Osteoblast (primary cell): ENCODE measurements at places on chromosomes 5 and 9.

GRCh38 chr5:112958093-112959088 lies 18.2 kb upstream of the DCP2 start:
- peak; percentile 97 for DNase-seq

DNA sequence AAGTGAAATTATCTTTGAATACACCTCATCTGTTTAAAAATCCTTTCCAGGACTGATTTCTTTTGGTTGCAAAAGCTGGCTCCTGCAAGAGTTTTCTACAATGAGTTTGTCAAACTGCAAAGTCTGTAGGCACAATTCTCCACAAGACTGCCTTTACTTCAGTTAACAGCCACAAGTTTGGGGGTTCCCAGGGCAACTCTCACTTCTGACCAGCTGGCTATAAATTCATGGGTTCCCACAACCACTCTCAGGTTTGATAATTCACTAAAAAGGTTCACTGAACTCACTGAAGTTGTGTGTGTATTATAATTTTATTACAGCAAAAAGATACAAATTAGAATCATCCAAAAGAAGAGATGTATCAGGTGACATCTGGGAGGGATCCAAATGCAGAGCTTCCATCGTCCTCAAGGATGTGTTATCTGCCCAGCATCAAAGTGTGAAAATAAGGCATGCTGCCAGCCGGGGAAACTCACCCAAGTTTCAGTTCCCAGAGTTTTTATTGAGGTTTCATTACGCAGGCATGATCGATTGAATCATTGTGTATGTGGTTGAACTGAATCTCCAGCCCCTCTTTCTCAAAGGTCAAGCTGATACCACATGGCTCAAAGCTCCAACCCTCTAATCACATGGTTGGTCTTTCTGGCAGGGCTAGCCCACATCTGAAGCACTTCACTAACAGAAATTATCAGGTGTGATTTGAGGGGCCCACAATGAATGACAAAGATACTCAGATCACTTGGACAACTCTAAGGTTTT lies 19.0 kb upstream of the PSIP1 start:
- no peak for DNase-seq

- DNase-seq: peak; percentile 57
These were observed 3.5 kb upstream of the MSX2 start for GRCh38 chr5:174720612-174721529.

GRCh38 chr9:115456515-115456914 lies 338.6 kb upstream of the TNC start:
- DNase-seq: peak; percentile 21

GRCh38 chr5:60267907-60268306 lies 374.4 kb upstream of the PDE4D start:
- DNase-seq: no peak

GRCh38 chr9:132994410-132995120 lies 16.1 kb downstream of the GFI1B start:
- no peak for DNase-seq

- no peak for DNase-seq
These were observed 4.6 kb downstream of the FOXD1 start for GRCh38 chr5:73443829-73444498.

GRCh38 chr5:156850206-156850751 lies at the start of gene PPP1R2B:
Gene PPP1R2B, plus strand, starts transcription at chr5:156850295. Its CDS starts 268 bp downstream, at chr5:156850563.
- DNase-seq: no peak

- DNase-seq: no peak
These were observed 19.8 kb upstream of the IQGAP2 start for GRCh38 chr5:76383126-76383832.

DNA sequence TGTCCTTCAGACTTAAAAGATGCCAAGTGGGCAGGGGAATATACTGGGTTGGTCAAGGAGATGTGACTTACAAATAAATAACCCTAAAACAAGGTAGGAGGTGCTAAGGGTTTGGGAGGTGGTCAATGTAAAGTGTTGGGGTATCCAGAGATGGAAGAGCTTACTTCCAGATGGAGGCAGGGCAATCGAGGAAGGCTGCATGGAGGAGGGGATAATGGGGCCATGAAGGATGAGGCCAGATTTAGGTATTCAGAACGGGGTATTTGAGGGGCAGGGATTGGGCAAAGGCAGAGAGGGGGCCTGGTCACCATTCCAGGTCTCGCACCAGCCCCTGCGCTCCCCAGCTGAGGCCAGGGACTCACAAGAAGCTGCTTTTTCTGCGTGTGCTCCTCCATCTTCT lies 57.9 kb upstream of the FBXW11 start:
- DNase-seq: peak; percentile 34

GRCh38 chr9:4873066-4873465 lies 80.3 kb downstream of the RCL1 start:
- no peak for DNase-seq

DNA sequence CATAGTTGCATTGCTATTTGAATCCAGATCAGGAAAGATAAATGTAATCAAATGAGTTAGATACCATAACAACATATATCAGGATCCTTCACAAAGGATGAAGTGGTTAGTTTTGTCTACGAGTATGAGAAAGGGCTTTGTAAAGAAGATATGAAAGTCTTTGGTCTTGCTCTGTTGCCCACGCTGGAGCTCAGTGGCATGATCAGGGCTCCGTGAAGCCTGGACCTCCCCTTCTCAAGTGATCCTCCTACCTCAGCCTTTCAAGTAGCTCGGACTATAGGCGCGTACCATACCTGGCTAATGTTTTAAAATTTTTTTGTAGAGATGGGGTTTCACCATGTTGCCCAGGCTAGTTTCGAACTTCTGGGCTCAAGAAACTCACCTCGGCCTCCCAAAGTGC lies 1.8 kb downstream of the SMC5 start:
- DNase-seq: no peak

DNA sequence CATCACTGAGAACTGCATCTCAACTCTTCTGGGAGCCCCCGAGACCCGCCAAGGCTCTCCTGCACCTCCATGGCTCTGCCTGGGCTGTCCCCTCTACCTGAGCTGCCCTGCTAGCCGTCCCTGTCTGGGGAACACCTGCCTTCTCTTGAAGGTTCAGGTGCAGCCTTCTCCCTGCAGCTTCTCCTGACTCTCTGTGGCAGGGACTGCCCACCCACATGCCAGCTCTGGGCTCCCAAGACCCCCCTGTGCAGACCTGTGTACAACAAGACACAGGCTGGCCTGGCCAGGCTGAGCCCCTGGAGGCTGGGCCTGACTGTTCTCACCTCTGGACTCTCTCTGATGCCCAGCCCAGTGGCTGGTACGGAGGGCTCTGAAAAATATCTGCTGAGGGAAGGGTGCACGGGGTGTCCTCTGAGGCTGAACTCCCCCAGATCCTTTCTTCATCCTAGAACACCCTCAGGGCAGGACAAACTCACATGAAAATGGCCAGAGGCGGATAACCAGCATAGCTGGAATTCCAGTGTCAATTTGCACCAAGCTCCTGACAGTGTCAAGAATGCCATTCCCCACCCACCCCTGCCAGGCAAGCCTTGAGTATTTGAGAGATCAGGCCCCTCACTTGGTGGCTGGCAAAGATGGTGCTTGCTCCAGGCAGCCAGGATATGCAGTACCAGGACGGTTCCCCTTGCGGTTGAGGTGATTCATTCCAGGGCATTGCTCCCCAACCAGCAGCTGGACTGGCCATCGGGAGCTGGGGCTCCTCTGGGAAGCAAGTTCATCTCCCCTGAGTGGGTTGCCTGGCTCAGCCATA lies 40.9 kb upstream of the SLC25A51 start:
- DNase-seq: peak; percentile 90

DNA sequence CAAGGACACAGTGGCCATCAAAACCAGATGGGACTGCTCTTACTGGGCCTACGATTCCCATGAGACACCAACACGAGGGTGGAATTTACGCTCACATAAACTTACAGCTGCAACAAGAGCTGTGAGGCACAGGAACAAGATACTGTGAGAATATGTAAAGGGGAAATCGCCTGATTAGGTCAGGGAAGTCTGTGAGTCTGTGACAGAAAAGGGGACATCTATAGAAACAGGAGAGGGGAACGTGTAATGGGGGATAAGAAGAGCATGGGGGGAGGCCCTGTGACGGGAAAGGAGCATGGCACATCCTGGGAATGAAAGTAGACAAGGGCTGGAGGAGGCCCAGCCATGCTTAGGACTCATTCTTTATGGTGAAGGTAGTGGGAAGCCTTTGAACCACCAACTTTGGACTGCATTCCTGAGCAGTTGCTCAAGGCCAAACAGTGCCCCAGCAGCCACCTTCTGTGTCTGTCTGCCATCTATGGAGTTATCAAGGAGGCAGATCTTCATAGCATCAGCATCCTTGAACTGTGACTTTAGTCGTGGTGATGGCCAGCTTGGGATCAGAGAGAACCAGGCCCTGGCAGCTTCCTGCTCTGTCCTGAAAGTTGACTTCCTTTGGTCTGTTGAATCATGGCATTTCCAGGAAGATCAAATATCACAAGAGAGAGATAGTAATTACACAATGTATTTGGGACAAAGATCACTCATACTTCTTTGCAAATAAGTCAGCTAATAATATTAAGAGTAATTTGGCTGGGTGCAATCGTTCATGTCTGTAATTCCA lies 87.9 kb upstream of the FAM169A start:
- DNase-seq: peak; percentile 36

- DNase-seq: peak; percentile 87
These were observed 75.6 kb downstream of the NTNG2 start for GRCh38 chr9:132237481-132237880.

DNA sequence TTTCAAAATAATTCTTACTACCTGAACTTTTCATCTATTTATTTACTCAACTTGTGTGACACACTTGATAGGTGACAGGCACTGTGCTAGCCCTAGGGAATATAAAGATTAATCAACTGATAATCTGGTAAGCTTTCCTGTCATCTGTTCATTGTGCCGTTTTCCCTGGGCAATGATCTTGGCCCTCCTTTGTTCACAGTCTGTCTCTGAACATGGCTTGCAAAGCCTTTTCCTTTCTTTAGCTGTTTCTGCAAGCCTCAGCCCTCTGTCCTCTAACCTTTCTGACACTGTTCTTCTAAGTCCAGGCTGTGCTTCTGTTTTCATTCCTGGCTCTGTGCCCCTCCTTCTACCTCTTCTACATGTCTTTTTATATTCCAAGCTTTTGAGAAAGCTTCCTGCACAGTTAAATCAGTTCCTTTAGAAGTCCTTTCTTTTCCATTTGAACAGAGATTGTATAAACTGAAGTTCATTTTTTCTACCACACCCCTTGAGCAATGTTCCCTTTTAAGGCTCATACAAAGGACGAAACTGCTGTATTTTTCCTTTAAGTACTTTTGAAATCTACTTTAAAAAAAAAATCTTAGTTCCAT lies 803.0 kb upstream of the ZNF608 start:
- no peak for DNase-seq

DNA sequence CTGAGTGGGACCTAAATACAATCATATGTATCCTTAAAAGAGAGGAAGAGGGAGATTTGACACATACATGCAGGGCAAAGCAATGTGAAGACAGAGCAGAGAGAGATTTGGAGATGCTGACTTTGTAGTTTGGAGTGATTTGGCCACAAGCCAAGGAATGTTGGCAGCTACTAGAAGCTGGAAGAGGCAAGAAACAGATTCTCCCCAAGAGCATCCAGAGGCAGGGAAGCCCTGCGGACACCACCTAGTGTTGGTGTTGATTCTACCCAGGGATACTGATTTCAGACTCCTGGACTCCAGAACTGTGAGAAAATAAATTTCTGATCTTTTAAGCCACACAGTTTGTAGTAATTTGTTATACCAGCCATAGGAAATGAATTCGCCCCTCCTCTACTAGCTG lies 64.9 kb upstream of the OSMR start:
- no peak for DNase-seq

DNA sequence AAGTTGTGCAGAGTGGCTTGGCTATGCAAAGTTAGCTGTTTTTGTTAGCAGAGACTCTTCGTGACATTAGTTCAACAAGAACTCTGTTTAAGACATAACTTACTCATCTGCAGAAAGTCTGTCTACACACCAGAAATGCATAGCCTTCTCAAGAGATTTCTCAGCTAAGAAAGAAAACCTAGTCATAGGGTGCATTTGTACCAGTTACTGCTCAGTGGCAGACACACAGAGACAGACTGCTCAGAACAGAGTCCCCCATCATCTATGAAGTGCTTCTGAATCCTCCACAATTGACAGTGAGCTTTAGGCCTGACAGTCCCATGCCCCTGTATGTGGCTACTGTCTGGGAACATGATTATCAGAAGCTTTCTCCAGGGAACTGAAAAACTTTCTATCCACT lies 56.1 kb upstream of the IFNK start:
- DNase-seq: no peak

DNA sequence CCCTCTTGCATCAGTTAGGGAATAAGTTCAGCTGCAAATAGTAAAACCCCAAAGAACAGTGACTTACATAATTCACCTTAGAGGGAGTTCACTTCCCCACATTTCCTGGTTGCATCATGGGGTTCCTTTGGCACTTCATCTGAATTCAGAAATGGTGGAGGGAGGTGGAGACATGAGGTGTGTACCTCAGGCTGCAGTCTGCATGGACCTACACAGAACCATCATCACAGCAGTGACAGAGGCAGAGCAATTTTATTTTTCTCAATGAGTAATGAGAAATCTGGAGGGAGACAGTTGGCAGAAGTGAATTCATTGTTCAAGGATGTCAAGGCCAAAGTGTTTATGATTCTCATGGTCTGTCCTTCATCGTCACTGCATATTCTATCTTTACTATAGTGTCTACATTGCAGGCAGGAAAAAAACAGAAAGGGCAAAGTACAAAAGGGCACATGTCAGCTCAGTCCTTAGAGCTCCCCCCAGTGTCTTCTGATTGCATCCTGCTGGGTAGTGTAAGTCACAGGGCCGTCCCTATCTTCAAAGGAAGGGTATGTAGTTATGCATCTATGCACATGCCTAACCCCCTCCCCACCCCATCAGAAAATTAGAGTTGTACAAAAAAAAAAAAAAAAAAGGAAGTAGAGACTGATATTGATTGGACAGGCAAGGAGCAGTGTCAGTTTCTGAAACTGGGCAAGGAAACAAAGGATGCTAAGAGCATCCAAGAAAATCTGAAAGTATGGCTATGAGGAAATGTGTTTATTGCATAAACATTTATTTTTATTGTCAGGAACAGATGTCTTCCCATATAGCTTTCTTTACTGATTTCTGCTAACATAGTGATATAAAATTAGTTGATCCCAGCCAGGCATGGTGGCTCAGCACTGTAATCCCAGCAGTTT lies 132.7 kb upstream of the APC start:
- DNase-seq: no peak

- no peak for DNase-seq
These were observed 128.3 kb upstream of the C9orf72 start for GRCh38 chr9:27701587-27701986.

- peak; percentile 61 for DNase-seq
These were observed 30.4 kb downstream of the PRDM6 start for GRCh38 chr5:123119334-123119986.

DNA sequence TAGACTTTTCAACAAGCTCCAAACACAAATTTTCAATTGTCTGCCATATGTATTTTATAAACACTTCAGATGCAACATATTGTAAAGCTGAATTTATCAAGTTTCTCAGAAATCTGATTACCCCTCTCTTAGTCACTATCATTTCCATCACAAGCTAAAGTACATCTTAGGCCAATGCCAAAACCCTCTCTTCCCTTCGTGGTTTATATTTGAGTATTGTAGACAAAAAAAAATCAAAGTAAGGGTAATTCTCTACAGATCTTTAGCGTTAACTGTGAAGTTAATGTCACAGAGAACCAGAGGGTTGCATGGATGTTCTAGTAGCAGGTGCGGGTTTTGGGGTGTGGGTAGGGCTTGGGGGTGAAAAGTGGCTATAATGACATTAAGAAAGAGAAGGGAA lies 387.7 kb upstream of the PTGER4 start:
- DNase-seq: no peak

- no peak for DNase-seq
These were observed 150.2 kb downstream of the KIAA0825 start for GRCh38 chr5:94467954-94468930.
